ENCODE measurements at places on chromosomes 12 and 14. TPM values are rescaled to one million over a fixed set of nuclear protein-coding genes. Genes with fewer than 3 reads are reported as not detected.

RHOJ gene
- total RNA-seq = 0.54 TPM

NKX2-1 gene
- total RNA-seq = not detected

SERPINA1 gene
- 18.1 TPM for total RNA-seq

KIF5A gene
- 1.2 TPM for total RNA-seq

GRCh38 chr12:60475825-60476224, 880.0 kb downstream of the SLC16A7 start:
- no peak for DNase-seq

GRCh38 chr12:54296393-54297099, 4.3 kb downstream of the NFE2 start:
- DNase-seq = no peak

DNA sequence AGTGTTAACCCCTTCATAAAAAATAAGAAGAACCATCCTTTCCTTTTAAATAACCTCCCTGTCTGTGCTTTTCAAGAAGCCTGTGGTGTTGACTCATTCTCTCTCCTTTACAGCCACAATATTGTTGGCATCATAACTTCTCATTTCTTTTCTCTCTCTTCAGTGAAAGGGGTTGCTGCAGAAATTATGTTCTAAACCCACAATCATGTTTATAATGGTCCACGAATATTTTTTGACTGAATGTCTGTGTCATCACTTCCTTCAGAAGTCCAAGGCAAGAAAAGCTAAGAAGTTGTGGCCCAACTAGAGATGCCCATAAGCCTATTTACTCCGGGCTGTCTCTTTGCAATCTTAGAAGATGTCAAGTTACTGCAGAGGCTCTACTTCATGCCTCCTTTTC, 488.3 kb downstream of the APAF1 start:
- DNase-seq = no peak

DNA sequence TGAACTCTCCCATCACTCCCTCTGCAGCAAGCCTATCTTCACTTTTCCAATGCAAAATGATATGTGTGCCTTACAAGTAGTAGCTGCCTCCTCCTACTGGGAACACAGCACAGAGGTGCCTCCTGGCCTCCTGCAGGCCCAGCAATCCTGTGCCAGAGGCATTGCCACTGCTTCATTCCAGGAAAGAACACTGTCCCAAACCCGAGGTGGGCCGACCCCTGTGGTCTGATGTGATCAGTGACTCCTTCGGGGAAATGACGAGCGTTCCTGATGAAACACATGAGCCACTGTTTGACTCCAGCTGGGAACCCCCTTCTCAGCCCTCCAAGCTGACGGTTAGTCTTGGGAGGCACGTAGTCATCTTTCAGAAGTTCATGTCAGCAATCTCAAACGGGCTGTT, 19.5 kb downstream of the PSMC1 start:
- no peak for DNase-seq

DNA sequence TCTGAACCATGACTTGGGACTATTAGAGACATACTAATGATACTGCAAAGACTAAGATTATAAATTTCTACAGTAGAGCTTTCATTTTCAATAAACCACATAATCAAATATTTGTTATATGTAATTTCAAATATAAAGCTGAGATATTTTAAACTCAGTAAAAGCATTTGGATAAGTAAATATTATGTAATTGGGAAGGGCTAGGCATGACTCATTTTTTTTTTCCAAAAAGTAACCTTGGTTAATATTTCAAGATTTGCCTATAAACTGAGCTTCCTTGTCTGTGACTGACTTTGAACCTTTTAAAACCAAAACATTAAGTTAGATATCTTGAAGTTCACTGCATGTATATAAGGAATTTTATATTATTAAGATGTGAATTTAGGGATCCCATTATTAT, 332.5 kb downstream of the CEP128 start:
- DNase-seq = no peak

DNA sequence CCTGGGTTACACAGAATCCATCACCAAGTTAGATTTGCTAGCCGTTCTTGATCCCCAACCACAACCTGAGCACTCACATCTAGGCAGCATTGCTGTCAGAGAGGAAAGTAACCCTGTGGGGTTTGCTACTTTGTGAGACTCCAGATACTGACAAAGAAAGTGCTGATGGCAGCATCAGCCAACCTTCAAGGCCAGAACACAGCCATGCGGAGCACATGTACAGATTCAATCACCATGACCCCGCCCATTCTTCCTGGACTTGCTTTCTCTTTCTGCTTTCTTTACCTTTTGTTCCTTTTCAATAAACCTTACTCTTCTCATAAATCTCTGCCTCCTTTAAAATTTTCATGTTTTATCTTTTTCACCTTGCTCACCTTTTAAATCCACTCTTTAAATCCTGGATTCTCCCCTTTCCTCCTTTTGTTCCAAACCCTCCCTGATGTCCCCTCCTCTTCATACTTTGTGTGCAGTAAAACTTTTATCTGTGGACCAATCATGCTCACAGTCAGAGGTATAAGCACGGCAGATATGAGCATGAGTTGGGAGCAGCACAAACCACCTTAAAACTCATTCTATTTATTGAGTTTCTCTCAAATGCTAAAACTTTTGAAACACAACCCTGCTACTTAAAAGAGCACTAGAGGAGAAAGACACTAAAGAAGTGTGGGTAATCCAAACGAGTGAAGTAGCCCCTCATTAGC, 21.9 kb upstream of the CERS5 start:
- no peak for DNase-seq
